ENCODE measurements at places on chromosomes 5 and 9. TPM values are rescaled to one million over a fixed set of nuclear protein-coding genes. Genes with fewer than 3 reads are reported as not detected.

The RAD23B gene
- 148 TPM for total RNA-seq

DNA sequence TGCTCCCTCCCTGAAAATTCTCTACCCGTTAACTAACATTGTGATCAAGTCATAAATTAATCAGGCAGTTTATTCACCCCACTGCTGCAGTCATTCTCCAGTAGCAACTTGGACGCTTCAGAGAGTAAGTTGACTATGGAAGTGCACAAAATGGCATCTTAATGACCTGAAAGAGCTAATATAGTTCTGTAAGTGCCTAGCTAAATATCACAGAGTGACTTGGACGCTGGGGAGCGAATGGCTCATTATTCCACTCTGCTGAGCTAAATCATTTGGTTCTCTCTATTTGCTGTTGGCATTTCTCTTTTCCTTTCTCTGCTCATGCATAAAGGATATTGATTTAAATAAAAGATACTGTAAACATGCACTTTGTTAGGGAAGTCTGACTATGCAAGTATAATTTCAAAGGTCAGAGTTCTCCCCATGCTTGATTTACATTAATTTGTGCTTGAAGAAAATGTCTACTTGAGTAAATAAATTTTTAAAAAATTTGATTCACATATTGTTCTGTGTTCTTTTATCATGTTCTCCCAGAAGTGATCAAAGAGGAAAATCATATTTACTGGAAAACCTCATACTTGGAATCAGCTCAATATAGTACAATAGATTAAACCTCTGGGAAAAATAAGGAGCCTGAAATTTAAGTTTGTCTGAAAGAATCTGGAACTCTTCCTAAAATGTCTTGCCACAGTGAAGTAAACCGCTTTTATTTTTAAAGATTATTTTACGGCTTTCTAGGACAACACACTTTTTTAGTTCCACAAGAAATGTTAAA lies 169.5 kb upstream of the HAPLN1 start:
- no peak for DNase-seq

DNA sequence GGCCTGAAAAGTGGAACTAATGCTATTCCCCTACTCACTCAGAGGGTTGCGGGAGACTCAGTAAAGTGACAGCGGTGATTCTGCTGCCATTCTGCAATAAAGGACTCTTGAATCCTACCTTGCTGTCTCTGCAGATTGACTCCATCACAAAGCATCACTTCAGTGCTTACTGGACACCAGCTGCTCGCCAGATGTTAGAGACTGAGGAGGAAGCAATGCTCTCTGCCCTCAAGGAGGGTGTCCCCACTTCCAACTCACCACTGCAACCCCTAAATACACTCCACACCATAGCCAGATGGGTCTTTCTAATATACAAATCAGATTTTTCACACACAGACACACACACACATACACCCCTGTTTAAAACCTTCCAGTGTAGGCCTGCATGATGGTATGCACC lies 21.4 kb downstream of the TTLL11 start:
- no peak for DNase-seq

The ADAMTS19 gene
- not detected for total RNA-seq

The PRLR gene
- not detected for total RNA-seq

The ALDH1A1 gene
- not detected for total RNA-seq

- DNase-seq, result no peak
Observed at GRCh38 chr9:99023831-99024230, 80.1 kb downstream of the COL15A1 start.

GRCh38 chr5:154797762-154798161 lies 42.6 kb downstream of the LARP1 start:
- DNase-seq, result no peak

All from activated CD4-positive, alpha-beta T cell treated with anti-CD3 and anti-CD28 coated beads, Interleukin-2, amount 10 ng/mL, durations not matched to agents 24 days and 14 days (primary cell).